Ovary (tissue), 10 donors: ENCODE measurements at places on chromosomes 3 and 15. TPM values are rescaled to one million over a fixed set of nuclear protein-coding genes. Genes with fewer than 3 reads are reported as not detected.

DNA sequence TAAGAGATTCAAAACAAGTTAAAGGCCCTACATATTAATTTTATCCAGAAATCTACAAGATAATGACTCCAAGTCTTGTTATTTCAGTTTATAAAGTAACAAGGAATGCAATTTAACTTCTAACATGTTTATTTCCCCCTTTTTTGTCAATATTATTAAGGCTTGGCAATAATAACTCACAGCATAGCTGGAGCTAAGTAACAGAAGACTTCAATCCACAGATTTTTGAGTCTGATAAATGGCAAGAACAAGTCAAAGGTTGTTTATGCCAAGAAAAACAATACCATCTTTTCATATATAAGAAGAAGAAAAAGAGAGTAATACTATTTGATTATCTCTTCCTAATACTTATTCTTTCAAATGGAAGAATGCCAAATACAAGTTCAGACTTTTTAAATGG lies 631.0 kb upstream of the CCDC54 start:
- no peaks in the 10 kb centered on the region for H3K36me3 ChIP-seq
- H3K27me3 ChIP-seq, result no peaks in the 10 kb centered on the region
- no peak overlapping the region for H3K27ac ChIP-seq
- no peaks in the 10 kb centered on the region for H3K4me1 ChIP-seq

The SERINC4 gene
- total RNA-seq, result 0.22 TPM

The TMEM202 gene
- not detected for total RNA-seq

GRCh38 chr15:68517285-68517761 lies 61.5 kb upstream of the CORO2B start:
- H3K4me3 ChIP-seq, result no peak overlapping the region
- no peaks in the 10 kb centered on the region for H3K36me3 ChIP-seq
- peak overlapping the region; percentile 3 for H3K27ac ChIP-seq
- no peaks in the 10 kb centered on the region for H3K27me3 ChIP-seq
- H3K4me1 ChIP-seq, result peaks cover 11% of the 10 kb centered on the region

GRCh38 chr15:69385831-69386230 lies 28.3 kb upstream of the KIF23 start:
- H3K4me3 ChIP-seq, result no peak overlapping the region
- no peak for DNase-seq
- no peaks in the 10 kb centered on the region for H3K27me3 ChIP-seq
- H3K4me1 ChIP-seq, result no peaks in the 10 kb centered on the region
- no peaks in the 10 kb centered on the region for H3K36me3 ChIP-seq

The C3orf62 gene
- 1.3 TPM for total RNA-seq

DNA sequence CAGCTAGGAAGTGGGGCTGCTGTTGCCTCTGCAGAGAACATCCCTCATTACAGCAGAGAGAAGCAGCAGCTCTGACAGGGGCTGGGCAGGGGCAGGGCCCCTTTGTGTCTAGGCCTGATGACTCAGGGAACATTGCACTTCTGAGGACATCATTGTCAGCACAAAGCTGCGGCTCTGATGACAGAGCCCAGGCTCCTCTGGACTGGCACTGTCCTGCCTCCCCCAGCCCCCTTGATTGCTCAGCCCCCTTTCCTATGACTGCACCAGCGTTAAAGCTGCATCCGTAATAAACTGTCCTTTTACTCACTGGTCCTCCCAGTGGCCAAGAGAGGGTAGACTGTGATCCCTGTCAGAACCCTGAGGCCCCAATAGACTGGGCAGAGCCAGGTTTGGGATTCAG lies 18.3 kb downstream of the TRH start:
- H3K4me3 ChIP-seq, result no peak overlapping the region
- H3K27me3 ChIP-seq, result no peaks in the 10 kb centered on the region
- H3K4me1 ChIP-seq, result no peaks in the 10 kb centered on the region
- H3K36me3 ChIP-seq, result no peaks in the 10 kb centered on the region
- DNase-seq, result no peak

- no peak overlapping the region for H3K4me3 ChIP-seq
- H3K4me1 ChIP-seq, result no peaks in the 10 kb centered on the region
- H3K27ac ChIP-seq, result no peak overlapping the region
- no peaks in the 10 kb centered on the region for H3K36me3 ChIP-seq
- H3K27me3 ChIP-seq, result no peaks in the 10 kb centered on the region
These were observed 15.6 kb downstream of the LRRK1 start for GRCh38 chr15:100934726-100935125.

The GOLGA8J gene
- total RNA-seq, result not detected

GRCh38 chr15:82625136-82625535 lies 22.0 kb downstream of the CPEB1 start:
- no peak overlapping the region for H3K27ac ChIP-seq
- no peak overlapping the region for H3K4me3 ChIP-seq
- H3K36me3 ChIP-seq, result no peaks in the 10 kb centered on the region
- H3K27me3 ChIP-seq, result no peaks in the 10 kb centered on the region
- no peak for DNase-seq

The GP5 gene
- total RNA-seq, result 0.57 TPM

The NAA80 gene
- total RNA-seq, result 13.0 TPM

- H3K4me1 ChIP-seq, result no peaks in the 10 kb centered on the region
- H3K27me3 ChIP-seq, result no peaks in the 10 kb centered on the region
- no peak overlapping the region for H3K27ac ChIP-seq
- no peak for DNase-seq
- no peaks in the 10 kb centered on the region for H3K36me3 ChIP-seq
These were observed 150.9 kb downstream of the FMN1 start for GRCh38 chr15:33043636-33044035.

DNA sequence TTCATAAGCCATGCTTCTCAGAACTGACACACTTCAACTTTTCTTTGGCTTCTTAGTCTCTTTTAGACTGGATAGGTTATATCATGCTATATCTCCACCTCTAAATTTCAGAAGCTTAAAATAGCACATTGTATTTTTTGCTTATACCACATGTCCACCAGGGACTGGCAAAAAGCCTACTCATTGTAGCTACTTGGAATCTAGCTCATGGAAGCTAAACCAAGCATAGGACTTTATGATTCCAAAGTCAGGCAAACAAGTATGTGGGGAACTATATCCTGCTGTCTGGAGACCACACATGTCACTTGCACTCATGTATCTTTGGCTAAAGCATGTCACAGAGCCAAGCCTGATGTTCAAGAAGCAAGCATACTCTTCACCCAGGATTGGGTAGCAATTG lies 245.0 kb upstream of the RASGRP1 start:
- no peaks in the 10 kb centered on the region for H3K27me3 ChIP-seq
- H3K4me3 ChIP-seq, result no peak overlapping the region
- DNase-seq, result no peak

DNA sequence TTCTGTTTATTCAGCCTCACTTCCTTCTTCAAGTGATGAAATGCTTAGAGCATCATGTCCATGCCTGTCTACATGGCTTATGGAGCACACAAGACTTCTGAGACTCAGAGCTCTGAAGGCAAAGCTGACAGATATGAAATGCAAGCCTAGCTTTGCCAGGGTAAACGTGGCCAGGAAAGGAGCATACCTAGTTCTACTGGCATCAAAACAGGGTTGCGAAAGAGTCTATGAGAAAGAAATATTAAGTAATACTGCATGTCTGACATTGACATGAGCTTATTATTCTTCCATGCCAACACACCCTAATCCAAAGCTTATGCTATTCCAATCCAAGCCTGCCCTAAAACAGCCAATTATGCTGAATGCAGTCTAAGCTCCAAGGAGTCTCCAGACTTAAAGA lies 391.5 kb downstream of the ERC2 start:
- H3K36me3 ChIP-seq, result no peaks in the 10 kb centered on the region
- no peaks in the 10 kb centered on the region for H3K27me3 ChIP-seq
- H3K4me1 ChIP-seq, result no peaks in the 10 kb centered on the region
- DNase-seq, result no peak
- no peak overlapping the region for H3K27ac ChIP-seq

GRCh38 chr3:133490468-133491351 lies 82.8 kb upstream of the CDV3 start:
- H3K27ac ChIP-seq, result no peak overlapping the region
- H3K4me1 ChIP-seq, result no peaks in the 10 kb centered on the region
- no peaks in the 10 kb centered on the region for H3K27me3 ChIP-seq
- no peak for DNase-seq

DNA sequence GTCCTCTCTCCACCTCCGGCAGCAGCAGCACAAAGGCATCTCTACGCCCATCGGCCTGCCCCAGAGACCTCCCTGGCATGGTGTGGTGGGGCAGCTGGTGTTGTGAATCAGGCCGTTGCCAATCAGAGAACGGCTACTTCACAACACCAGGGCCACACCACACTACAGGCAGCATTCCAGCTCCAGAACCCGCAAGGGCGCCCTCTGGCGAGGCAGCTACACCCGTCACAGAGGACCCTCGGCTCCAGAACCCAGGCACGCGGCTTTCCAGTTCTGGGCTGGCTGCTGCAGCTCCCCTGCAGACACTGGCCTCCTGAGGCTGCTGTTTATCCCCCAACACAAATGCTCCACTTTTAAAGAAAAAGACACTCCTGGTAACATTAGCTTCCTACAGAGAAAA lies 127.5 kb upstream of the TOPAZ1 start:
- H3K36me3 ChIP-seq, result no peaks in the 10 kb centered on the region
- H3K27me3 ChIP-seq, result no peaks in the 10 kb centered on the region
- H3K4me3 ChIP-seq, result no peak overlapping the region

DNA sequence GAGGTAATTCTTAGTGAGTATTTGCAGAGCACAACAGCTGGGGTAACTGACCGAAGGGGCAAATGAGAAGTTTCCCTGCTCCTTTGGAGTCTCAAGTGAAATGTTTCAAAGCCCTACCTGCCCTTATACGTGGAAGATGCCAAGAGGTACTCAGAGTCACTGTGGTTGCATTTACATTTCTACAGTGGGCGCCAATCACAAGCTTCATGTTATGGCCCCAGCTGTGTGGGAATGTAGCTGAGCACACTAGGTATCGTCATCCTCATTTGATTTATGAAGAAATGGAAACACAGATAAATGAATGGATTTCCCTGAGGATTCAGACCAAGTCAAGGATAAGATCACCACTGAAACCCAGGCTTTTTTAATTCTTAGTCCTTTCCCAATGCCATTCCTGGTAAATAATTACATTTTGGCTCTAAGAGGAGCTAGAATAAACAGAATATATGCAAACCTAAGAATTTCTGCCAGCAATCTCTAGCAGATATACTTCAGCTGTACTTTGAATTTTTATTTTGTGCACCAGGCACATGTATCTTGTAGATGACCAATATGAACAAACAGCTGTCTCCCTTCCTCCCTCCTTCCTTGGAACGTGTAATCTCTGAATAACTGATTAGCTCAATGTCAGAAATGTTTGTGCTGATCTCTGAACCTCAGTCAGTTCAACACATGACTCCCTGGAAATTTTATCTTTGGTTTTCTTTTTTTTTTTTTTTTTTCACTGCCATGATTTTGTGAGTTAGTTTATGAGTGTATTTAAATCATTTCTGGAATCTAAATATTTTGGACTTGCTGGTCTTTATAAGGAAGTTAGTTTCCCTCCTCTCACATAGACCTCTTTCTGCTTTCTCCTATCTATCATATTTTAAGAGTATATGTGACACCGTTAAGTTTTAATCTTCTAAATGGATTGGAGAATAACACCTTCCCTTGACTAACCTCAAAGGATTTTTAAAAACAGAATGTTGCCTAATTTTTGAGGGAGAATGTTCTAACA lies 69.2 kb downstream of the MAP2K5 start:
- peaks cover 9% of the 10 kb centered on the region for H3K4me1 ChIP-seq
- H3K36me3 ChIP-seq, result no peaks in the 10 kb centered on the region
- DNase-seq, result no peak
- H3K4me3 ChIP-seq, result no peak overlapping the region
- H3K27ac ChIP-seq, result no peak overlapping the region
